ENCODE measurements at places on chromosomes 1 and 21.

GRCh38 chr1:116806245-116806644 lies 52.0 kb downstream of the CD2 start:
- no peak for DNase-seq

DNA sequence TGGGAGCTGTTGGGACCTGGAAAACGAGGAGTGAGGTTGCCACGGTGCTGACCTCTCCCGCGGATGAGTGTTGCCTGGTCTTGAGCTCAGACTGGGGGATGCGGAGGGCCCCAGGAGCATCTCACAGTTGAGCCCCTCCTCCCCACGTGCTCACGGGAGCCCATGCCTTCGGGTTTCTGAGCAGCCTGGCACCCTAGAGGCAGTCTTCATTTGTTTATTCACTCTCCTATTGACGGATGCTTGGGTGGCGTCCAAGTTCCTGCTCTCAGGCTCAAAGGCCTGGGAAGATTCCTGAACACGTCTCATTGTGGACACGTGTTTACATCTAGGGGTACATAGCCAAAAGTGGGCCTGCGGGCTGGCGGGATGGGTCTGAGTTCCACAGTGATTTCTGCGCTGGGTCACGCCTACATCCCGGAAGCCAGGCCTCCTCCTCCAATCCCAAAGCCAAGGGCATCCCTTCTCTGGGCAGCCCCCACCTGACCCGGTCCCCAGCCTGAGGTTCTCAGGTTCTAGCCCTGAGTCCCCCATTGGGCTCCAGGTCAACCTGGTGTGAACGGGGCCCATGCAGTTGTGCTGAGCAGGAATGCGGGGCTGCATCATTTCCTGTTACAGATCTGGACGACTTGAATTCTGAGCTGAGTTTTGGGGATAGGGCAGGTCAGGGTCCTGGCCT lies 14.7 kb downstream of the WNT3A start:
- no peak for DNase-seq

GRCh38 chr1:202952818-202953217 lies 5.3 kb downstream of the ADIPOR1 start:
- no peak for DNase-seq

GRCh38 chr1:156641761-156642264 lies at the start of gene BCAN:
BCAN (plus strand) TSS chr1:156642117; CDS start chr1:156646055, 3,938 bp downstream.
- DNase-seq, result peak; percentile 65

GRCh38 chr1:75618382-75618781 lies 7.5 kb upstream of the SLC44A5 start:
- DNase-seq, result no peak

DNA sequence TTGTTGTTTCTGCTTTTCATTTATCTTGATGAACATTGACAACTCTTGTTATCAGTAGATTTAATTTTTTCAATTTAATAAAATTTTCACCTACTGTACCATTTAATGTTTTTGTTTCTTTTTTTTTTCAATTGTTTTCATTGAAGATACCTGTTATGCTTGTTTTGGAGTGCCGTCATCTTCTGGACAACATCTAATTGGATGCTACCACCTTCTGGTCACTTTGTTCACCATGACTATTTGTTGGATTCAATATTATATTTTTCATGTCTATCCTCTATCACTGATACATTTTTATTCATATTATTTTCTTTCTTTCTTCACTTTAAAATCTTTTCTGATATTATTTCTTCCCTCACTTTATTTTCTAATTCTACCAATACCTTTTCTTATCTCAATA lies 14.0 kb downstream of the KRTAP21-2 start:
- no peak for DNase-seq

DNA sequence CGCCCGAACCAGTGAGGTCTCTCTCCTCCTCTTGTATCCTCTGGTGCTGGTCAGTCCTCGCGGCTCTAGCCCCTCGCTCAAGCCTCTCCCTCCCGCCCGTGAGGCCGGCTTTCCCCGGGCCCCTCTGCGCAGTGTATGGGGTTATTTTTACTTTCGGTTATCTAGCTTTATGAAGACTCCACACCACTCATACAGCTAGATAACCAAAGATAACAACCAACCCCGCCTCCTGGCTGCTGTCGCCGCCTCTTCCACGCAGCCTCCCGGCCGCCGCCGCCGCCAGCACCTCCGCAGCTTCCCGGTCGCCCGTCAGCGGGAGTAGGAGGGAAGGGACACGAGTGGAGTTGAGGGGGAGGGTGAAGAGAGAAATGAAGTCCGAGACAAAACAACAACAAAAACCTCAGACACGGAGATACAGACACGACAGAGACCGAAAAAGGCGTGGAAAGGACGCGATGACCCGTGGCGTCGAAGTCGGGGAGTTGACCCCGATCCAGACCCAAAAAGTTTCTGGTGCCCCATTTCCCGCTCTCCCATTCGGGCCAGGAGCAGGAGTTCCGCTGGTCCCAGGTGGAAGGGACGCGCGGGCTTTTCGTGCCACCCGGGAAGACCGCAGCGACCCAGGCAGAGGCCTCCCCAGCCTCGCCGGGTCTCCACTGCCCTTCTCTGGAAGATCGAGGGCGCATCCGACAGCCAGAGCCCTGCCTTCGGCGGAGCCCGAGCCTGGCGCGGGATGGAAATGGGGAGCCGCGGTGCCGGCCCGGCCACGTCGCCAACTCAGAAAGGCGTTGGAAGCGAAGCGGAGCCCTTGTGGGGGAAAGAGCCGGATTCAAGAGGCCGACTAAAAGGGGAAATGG lies 51.4 kb downstream of the RHBG start:
- no peak for DNase-seq

DNA sequence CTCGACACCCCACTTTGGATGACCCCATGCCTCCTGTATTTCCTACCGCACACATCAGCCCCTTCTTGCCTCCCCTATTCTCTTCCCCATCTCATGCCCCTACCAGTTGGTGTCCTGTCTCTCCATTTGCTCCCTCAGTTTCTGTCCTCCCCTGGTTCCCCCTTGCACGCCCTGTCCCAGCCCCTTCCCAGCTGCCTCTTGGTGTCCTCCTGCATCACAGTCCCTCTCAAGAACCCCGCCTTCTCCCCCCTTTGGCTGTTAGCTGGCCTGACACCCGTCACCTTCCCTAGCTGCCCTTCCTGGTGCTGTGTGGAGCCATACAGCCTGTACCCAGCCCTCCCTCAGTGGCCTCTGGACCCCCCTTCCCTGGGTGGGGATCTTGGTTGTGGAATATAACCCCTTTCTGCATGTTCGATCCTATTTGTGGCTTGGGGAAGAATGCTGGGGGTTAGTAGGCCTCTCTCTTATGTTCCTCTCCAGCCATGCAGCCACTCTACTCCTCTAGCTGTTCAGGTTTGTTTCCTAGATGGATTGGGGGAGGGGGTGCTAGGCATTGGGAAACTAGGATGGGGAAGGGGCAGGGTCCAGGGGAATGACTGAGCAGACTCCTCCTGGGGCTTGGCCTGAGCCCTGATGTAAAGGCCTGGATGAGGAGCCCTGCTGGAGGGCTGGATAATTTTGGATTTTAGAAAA lies 41.4 kb upstream of the NFASC start:
- DNase-seq, result peak; percentile 55

- no peak for DNase-seq
These were observed 72.0 kb upstream of the KCNA3 start for GRCh38 chr1:110746644-110747259.

DNA sequence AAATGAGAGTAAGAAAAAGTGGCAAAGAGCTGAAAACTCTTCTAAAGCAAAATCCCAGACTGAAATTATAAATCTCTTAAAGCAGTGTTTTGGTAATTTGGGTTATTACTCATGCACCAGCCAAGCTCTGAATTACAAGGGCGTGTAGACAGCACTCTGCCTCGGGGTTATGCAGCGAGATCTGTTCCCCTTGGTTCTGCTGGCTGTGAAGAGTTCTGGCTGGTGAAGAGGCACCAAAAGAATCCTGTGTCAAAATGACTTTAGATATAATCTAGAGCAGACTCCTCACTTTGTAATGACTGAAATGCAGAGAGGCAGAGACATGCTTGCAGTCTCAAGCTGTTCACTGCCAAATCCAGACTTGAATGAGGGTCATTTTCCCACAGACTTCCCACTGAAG lies 461.8 kb upstream of the CXADR start:
- no peak for DNase-seq

DNA sequence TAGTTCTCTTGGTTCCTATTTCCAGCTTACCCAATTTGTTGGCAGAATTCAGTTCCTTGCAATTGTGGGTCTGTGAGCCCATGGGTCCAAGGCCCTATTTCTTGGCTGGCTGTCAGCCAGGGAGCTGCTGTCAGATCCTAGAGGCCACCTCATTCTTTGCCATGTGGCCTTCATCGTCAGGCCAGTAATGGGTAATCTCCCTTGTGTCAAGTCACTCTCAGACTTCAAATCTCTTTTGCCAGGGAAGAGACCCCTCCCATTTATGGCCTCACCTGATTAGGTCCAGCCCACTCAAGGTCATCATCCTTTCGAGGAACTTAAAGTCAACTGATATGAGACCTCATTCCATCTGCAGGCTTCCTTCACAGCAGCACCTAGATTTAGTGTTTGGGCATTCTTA lies 17.9 kb downstream of the OBSCN start:
- no peak for DNase-seq

- no peak for DNase-seq
These were observed 643 bp downstream of the COQ8A start for GRCh38 chr1:226940806-226941067.

- DNase-seq, result no peak
These were observed 33.6 kb upstream of the DENND1B start for GRCh38 chr1:197808880-197809279.

DNA sequence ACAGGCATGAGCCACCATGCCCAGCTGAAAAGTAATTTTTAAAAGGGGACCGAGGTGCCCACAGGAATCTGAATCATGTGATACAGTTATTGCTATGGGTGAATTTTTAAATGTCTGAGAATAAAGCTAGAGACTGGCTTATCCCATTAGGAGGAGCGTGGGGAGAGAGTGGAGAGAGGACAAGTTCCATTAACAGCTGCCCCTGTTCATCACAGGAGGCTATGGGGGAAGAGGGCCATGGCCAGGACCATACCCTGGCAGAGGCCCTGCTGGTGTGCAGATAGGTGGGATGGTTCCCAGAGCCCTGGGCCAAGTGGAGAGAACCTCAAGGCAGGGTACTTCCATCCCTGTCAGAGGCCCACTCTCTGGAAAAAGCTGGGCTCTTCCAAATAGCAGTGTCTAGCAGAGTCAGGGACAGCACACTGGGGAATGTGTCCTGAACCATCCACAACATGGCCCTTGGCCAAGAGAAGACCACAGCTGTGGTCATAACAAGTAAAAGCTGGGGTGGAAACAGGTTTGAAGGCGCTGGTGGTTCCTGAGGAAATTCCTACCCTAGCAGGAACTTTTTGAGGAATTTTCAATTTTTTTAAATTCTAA lies 13.7 kb upstream of the ZNF691 start:
- DNase-seq, result no peak

- no peak for DNase-seq
These were observed 4.1 kb upstream of the AHCYL1 start for GRCh38 chr1:109980324-109981003.

DNA sequence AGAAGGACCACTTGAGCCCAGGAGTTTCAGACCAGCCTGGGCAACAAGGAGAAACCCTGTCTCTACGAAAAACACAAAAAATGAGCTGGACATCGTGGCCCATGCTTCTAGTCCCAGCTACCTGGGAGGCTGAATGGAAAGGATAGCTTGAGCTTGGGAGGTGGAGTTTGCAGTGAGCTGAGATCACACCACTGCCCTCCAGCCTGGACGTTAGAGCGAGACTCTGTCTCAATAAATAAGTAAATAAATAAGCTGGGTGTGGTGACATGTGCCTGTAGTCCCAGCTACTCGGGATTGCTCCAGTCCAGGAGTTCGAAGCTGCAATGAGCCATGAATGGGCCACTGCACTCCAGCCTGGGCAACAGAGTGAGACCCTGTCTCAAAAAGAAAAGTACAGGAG lies 3.6 kb downstream of the AKR1A1 start:
- DNase-seq, result no peak

GRCh38 chr1:44053394-44053793 lies 22.1 kb upstream of the SLC6A9 start:
- no peak for DNase-seq

DNA sequence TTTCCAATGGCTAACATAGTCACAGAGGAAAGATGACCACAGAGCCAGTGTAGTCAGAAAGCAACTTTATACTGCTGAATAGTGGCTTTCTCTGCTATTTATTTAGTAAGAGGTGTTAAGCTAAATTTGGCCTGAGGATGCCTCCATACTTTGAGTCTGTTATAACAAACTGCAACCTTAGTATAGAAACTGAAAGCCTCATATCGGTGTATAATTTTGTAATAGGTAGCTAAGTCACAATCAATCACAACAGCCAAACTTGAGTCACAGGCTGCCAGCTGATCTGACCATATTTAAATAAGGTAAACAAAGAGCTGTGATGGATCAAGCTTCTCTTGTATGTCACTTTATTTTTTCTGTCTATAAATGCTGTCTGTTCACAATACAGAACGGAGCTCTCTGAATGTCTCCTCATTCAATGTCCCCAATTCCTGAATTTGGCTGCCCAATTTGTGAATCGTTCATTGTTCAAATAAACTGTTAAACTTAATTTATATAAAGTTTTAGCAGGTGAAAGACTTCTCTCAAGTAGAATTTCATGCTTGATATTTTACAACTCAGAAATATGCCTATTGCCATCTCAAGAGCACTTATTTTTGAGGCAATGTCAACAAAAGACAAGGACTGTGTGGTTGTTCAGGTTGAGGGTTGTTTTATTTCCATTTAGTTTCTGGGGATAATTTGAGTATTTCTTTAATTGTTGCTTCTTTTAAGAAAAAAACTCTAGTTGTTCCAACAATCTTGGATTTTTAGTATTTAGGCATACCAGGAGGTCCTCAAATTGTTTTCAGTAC lies 339.7 kb upstream of the B3GALT2 start:
- no peak for DNase-seq

- peak; percentile 94 for DNase-seq
These were observed at the start of gene ADAMTS1 for GRCh38 chr21:26845066-26845758. ADAMTS1 (minus strand) TSS chr21:26845409; CDS start chr21:26844954, 455 bp downstream.

Data from hippocampal formation (tissue), 2 donors.